ENCODE measurements at places on chromosomes 7 and 10.

DNA sequence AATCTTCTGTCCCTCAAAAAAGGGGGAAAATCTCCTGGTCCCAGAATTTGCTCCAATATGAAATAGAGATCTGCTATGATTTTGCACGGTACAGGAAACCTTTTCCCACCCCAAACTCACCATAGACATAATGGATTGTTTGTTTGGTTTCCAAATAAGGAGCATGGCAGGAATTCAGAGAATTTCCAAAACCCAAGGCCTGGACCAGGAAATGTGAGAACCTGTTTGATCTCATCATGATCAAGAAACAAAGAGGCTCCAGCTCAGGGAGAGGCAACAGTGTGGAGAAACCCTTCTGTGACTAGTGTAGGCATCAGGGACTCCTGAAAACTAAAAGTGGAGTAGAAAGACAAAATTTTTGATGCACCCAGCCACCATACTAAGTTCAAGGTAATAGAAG is 1548.1 kb upstream of the LRRTM3 start:
- no peak for DNase-seq

GRCh38 chr10:70162892-70163201 is 7.5 kb downstream of the SAR1A start:
- DNase-seq, result no peak

GRCh38 chr7:1843271-1843861 is 173.3 kb downstream of the ELFN1 start:
- no peak for DNase-seq

- DNase-seq, result no peak
Observed at GRCh38 chr10:47299611-47300428, at the start of gene GDF10. GDF10 (plus strand) TSS chr10:47300197; CDS start chr10:47300652, 455 bp downstream.

GRCh38 chr7:139901056-139901795 is 72.2 kb downstream of the TBXAS1 start:
- no peak for DNase-seq

- no peak for DNase-seq
Observed at GRCh38 chr10:49243139-49243538, 54.9 kb upstream of the TMEM273 start.

Measured in stimulated activated CD4-positive, alpha-beta T cell treated with anti-CD3 and anti-CD28 coated beads, Interleukin-1b, Interleukin-23, amount 100 ng/mL, for 24 hours (primary cell).